Esophagus squamous epithelium (tissue), 5 donors: ENCODE measurements at places on chromosomes 11 and 22.

DNA sequence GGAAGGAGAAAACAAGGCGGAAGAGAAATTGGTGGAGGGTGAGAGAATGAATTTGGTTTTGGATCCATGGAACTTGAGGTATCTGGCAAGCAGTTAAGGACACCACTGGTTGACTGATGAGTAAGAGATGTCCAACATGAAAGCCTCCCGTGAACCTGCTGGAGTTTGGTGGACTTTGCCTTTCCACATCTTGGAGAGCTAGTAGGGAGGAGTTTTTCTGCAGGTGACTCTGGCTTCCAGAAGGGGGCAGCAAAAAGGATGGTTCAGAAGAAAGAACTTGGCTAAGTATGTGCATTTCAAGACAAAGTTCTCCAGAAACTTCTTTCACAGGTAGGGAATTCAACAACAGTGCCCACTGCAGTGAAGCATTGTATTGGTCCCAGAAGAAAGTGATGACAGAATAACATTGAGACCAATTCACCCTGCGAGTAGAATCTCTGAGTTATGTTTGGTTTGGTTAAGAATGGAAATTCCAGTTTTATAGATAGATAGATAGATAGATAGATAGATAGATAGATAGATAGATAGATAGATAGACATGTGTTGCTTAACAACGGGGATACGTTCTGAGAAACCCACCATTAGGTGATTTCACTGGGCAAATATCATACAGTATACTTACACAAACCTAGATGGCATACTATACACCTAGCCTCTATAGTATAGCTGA is 28.5 kb downstream of the DCDC1 start:
- no peak for DNase-seq
- H3K27ac ChIP-seq: no peak overlapping the region
- H3K4me1 ChIP-seq: no peaks in the 10 kb centered on the region
- H3K4me3 ChIP-seq: no peak overlapping the region
- no peaks in the 10 kb centered on the region for H3K36me3 ChIP-seq

GRCh38 chr11:94511932-94512781 is at the start of gene C11orf97:
C11orf97 (plus strand) TSS chr11:94512461; CDS start chr11:94512529, 68 bp downstream.
- no peaks in the 10 kb centered on the region for H3K36me3 ChIP-seq
- no peaks in the 10 kb centered on the region for H3K27me3 ChIP-seq
- no peak within 1 kb of the TSS for H3K27ac ChIP-seq
- peaks cover 4% of the 10 kb centered on the region for H3K4me1 ChIP-seq

DNA sequence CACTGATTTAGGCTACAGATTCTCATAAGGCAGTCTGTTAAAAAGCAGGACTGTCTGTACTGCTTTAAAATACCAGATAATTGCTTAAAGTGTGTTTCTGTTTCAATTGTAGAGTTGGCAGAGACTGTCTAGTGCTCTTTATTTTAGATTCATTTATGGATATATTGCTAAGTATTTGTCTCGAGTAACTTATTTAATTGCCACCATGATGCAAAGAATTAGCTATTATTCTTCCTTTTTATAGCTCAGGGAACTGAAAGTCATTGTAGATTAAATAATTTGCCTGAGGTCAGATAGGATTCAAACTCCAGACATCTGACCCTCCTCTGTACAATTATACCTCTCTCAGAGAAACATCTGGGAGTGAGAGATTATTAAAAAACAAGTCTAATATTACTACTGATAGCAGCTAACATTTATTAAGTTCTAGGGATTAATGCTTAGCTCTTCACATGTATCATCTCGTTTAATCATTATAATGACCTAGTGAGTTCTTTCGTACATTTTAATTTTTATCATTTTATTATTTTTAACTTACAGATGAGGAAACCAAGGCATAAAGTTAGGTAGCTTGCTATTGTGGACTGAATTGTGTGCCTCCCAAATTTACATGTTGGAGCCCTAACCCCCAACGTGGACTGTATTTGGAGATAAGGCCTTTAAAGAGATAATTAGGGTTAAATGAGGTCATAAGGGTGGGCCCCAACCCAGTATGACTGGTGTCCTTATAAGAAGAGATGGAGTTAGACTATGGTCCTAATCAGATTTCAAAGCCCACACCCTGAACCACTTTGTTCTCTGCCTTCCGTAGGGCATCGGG is 19.7 kb upstream of the RAG2 start:
- peaks cover 14% of the 10 kb centered on the region for H3K4me1 ChIP-seq
- H3K27me3 ChIP-seq: no peaks in the 10 kb centered on the region
- H3K27ac ChIP-seq: no peak overlapping the region
- no peak overlapping the region for H3K4me3 ChIP-seq

DNA sequence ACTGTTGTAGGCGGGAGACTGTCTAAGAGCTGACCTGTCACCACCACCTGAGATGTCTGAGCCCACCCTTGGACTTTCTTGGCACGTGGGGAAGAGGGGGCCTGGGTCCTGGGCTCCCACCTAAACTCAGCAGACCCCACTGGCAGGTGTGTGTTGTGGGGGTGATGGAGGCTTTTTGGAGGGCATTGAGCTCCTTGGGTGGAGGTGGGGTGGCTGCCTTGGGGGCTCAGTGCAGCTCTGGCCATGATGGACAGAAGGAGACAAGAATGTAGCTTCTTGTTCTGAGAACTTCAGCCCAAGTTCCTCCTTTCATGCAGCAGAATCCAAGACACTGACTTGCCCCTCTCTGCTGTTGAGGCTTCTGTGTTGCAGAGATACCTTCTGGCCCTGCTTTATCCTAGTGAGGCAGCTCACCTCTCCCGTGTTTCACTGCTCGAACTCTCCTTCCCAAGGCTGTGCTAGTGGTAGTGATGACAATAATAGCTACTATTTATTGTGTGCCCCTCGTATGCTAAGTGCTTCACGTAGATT is 116.6 kb upstream of the OR4B1 start:
- H3K36me3 ChIP-seq: no peaks in the 10 kb centered on the region
- no peaks in the 10 kb centered on the region for H3K4me1 ChIP-seq
- no peak for DNase-seq
- H3K27me3 ChIP-seq: no peaks in the 10 kb centered on the region
- no peak overlapping the region for H3K27ac ChIP-seq

DNA sequence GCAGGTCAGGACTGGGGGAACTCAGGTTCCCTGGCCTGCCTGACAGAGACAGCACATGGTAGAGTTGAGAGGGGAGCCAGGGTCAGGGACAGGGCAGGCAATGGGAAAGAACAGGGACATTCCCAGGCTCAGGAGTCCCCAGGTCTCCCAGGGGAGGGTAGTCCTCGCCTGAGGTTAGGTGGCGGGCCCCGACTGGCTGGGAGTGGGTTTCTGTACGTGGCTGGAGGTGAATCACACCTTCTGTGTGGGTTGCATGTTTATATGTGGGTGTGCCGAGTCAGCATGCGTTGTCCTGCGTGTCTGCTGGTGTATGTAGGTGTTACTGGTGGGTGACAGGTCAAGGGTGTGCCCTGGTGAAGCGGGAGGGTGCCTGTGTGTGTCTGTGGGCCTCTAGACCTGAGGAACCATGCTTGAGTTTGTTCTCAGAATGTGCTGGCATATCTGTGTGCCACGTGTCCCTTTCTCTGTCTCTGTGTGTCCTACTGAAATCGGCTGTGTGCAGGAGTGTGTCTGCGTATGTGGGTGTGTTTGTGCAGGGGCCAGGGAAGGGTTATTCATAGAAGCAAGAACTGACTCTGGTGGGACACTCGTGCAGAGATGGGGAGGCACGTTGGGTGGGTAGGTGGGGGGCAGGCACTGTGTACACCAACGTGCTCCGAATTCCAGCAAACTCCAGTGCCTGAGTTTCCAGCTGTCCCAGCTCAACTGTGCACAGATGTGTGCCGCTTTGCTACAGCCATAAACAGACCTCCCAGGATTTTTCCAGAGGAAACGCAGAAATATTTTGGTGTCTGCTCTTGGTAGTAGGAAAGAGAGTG is 23.8 kb upstream of the OAF start:
- H3K36me3 ChIP-seq: no peaks in the 10 kb centered on the region
- H3K4me3 ChIP-seq: no peak overlapping the region
- peak overlapping the region; percentile 87 for H3K27ac ChIP-seq
- H3K4me1 ChIP-seq: peaks cover 59% of the 10 kb centered on the region
- DNase-seq: no peak

DNA sequence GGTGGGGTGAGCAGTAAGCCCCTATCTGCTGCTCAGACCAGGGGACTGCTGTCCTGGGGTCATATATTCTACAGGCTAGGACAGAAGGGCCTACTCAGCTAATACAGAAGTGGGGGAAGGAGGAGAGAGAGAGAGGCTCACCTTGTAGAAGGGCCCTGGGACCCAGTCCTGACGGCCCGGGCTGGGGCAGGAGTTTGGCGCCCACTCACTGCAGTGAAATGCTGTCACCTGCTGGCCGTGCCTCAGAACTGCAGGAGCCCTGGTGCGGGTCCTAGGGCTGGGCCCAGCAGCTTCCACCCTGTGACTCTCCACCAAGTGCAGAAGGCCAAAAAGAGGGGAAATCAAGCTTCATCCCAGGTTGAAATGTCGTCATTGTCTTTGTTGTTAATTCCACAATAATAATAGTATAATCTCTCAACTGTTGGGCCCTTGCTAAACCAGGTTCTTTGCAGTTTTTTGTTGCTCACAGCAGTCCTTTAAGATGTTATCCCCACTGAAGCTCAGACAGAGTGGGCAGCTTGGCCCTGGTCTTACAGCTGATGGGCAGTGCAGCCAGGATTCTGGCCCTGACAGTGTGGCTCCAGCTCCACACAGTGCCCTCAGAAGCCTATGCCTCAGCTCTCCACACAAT is 29.6 kb downstream of the TRIM29 start:
- H3K4me1 ChIP-seq: peaks cover 14% of the 10 kb centered on the region
- no peak overlapping the region for H3K4me3 ChIP-seq
- H3K27me3 ChIP-seq: no peaks in the 10 kb centered on the region
- H3K36me3 ChIP-seq: no peaks in the 10 kb centered on the region
- peak overlapping the region; percentile 5 for H3K27ac ChIP-seq

GRCh38 chr11:77276271-77276670 is 25.2 kb downstream of the GDPD4 start:
- no peaks in the 10 kb centered on the region for H3K27me3 ChIP-seq
- no peak overlapping the region for H3K4me3 ChIP-seq
- no peak overlapping the region for H3K27ac ChIP-seq
- DNase-seq: no peak
- H3K36me3 ChIP-seq: no peaks in the 10 kb centered on the region
- no peaks in the 10 kb centered on the region for H3K4me1 ChIP-seq

DNA sequence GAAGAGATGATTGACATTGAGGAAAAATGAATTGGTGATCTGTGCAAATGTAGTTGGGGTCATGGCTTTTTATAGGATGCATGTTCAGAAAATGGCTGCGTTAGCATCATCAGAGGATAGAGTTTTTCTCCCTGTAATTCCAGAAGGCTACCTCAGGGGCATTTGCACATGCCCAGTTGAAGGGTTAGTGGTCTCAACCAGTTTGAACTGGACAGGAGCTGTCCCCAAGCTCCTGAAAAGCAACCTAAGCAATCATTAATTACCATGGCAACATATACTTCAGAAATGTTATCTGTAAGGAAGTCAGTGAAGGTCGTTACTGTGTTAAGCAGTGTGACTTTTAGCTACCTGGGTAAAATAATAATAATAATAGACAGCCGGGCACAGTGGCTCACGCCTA is 29.3 kb downstream of the TUG1 start:
- DNase-seq: no peak
- no peaks in the 10 kb centered on the region for H3K27me3 ChIP-seq
- H3K4me1 ChIP-seq: no peaks in the 10 kb centered on the region
- no peaks in the 10 kb centered on the region for H3K36me3 ChIP-seq
- H3K27ac ChIP-seq: no peak overlapping the region

- H3K4me3 ChIP-seq: no peak overlapping the region
- no peak for DNase-seq
- H3K27ac ChIP-seq: no peak overlapping the region
Observed at GRCh38 chr22:40739721-40740120, 60.4 kb downstream of the MCHR1 start.

GRCh38 chr11:27201454-27202302 is 161.1 kb downstream of the BBOX1 start:
- DNase-seq: peak; percentile 13
- no peaks in the 10 kb centered on the region for H3K36me3 ChIP-seq
- no peaks in the 10 kb centered on the region for H3K27me3 ChIP-seq
- H3K4me1 ChIP-seq: peaks cover 55% of the 10 kb centered on the region
- H3K4me3 ChIP-seq: no peak overlapping the region

- peaks cover 5% of the 10 kb centered on the region for H3K27me3 ChIP-seq
- no peak for DNase-seq
- no peak overlapping the region for H3K4me3 ChIP-seq
- no peaks in the 10 kb centered on the region for H3K4me1 ChIP-seq
Observed at GRCh38 chr11:121958323-121958970, 157.6 kb downstream of the BLID start.

DNA sequence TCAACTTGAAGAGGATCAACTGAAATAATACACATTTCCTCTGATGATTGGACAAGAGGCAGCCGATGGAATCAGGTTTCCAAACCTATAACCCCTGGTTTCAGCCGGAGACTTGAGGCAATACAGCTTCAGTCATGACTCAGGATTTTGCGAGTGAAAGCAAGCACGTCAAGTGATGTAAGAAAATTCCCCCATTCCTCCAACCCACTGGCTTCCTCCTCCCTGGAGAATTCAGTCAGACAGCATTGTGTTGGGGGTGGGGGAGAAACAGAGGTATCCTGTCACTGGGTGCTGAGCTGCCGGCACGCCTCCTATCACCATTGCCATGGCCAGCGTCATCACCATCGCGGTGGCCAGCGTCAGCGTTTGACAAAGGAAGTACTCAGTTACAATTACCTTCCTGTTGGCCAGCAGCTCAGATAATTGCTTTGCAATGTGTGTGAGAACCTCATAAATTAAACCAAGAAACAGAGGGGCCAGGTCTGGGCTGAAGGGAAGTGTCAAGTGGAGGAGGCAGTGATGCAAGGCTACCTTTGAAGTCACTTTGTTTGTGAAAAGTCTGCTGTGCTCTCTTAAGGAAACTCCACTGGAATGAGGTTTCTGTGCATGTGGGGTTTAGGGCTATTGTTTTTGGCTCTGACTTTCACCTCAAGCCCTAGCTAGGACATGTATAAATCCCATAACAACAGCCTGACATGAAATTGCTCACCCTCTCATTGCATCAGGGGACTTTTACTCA is 50.2 kb downstream of the LIF start:
- H3K27ac ChIP-seq: peak overlapping the region; percentile 82
- H3K4me1 ChIP-seq: peaks cover 47% of the 10 kb centered on the region
- peak; percentile 30 for DNase-seq

GRCh38 chr11:690738-691633 is 4.0 kb downstream of the DEAF1 start:
- peaks cover 46% of the 10 kb centered on the region for H3K36me3 ChIP-seq
- H3K27ac ChIP-seq: no peak overlapping the region
- peaks cover 15% of the 10 kb centered on the region for H3K4me1 ChIP-seq
- no peak for DNase-seq
- H3K27me3 ChIP-seq: no peaks in the 10 kb centered on the region
- H3K4me3 ChIP-seq: no peak overlapping the region

DNA sequence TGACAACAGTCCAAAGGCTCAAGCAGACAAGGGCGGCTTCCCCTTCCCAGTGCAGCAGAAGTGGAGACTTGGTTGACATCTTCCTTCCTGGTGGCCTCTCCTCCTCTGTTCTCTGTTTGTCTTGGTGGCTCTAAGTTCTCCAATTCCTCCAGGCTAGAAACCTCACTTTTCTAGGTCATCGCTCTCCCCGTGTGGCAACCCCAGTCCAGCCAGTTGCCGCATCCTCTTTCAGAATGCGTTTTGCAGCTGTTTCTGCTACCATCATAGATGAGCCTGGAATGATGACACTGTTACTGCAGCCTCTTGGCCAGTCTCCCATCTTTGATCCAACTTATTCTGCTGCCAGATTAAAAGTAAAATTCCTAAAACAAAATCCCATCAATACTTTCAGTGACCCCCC is 201.5 kb downstream of the TRIM29 start:
- no peaks in the 10 kb centered on the region for H3K4me1 ChIP-seq
- no peak overlapping the region for H3K4me3 ChIP-seq
- no peaks in the 10 kb centered on the region for H3K36me3 ChIP-seq
- peaks cover 58% of the 10 kb centered on the region for H3K27me3 ChIP-seq
- no peak overlapping the region for H3K27ac ChIP-seq
- DNase-seq: no peak
